ENCODE measurements at places on chromosomes 16 and 17. TPM values are rescaled to one million over a fixed set of nuclear protein-coding genes. Genes with fewer than 3 reads are reported as not detected.

Gene WNK4
- not detected for total RNA-seq

Gene CPHXL2
- total RNA-seq: not detected

GRCh38 chr17:57556320-57556719 is 188.8 kb downstream of the CCDC182 start:
- DNase-seq: no peak

- no peak for DNase-seq
These were observed 12.5 kb upstream of the DPEP1 start for GRCh38 chr16:89600956-89601355.

- DNase-seq: no peak
These were observed 259.7 kb downstream of the SEC14L1 start for GRCh38 chr17:77400445-77400870.

GRCh38 chr17:73952082-73952479 is 251.4 kb upstream of the RPL38 start:
- DNase-seq: no peak

DNA sequence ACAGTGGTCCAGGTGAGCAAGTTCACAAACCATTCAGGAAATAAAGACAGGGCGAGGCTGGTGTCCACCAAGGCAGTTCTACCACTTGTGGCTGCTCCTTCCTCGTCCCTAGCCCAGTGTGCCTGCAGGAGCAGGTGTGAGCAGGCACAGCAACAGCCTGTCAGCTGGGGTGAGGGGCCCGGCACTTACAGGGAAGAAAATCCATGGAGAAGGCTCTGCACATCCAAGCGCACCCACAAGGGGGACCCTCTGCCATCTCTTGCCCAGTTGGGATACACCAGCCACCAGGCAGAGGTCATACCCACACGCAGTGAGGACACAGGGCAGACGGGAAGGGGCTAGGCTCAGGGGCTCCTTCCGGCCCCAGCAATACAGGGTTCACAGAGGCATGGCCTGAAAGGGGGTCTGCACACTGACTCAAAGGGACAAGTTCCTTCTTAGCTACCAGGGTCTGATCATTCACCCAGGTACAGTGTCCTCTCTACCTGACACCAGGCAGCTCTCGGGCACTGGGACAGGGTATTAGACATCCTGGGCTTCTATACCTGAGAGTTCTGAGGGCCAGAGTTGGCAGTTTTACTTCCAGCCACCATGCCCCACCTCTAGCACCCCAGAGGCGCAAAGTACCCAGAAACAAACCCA is 27.0 kb downstream of the CDIP1 start:
- no peak for DNase-seq

Gene MT1F
- total RNA-seq: 3.9 TPM

- no peak for DNase-seq
These were observed 19.2 kb downstream of the CD300LB start for GRCh38 chr17:74512036-74512435.

Gene TPPP3
- 34.9 TPM for total RNA-seq

GRCh38 chr17:5281814-5282641 is at the start of gene RABEP1:
Gene RABEP1, plus strand, starts transcription at chr17:5282284. Its CDS starts 203 bp downstream, at chr17:5282487.
- peak; percentile 69 for DNase-seq

DNA sequence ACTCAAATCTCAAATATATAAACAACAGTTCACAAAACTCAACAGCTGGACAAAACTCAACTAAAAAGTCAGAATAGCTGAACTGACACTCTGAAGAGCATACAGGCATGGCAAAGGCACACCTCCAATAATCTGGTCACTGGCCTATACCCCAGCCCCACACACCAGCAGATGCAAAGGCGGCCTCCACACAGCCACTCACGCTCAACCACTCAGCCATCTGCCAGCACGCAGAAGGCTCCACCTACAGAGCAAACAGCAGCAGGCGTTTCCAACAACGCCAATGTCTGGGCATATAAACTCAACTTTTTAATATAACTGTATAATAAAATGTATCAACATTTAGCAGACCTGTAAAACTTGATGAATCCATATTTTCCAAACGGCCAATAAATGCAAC is 17.2 kb downstream of the USP7 start:
- DNase-seq: no peak

- DNase-seq: no peak
These were observed 43.4 kb upstream of the ICAM2 start for GRCh38 chr17:64063766-64064224.

GRCh38 chr17:63446753-63447470 is 806 bp upstream of the CYB561 start:
- no peak for DNase-seq

Gene DYNLL2
- 28.5 TPM for total RNA-seq

- DNase-seq: no peak
These were observed 232.3 kb downstream of the KATNIP start for GRCh38 chr16:27781981-27782880.

DNA sequence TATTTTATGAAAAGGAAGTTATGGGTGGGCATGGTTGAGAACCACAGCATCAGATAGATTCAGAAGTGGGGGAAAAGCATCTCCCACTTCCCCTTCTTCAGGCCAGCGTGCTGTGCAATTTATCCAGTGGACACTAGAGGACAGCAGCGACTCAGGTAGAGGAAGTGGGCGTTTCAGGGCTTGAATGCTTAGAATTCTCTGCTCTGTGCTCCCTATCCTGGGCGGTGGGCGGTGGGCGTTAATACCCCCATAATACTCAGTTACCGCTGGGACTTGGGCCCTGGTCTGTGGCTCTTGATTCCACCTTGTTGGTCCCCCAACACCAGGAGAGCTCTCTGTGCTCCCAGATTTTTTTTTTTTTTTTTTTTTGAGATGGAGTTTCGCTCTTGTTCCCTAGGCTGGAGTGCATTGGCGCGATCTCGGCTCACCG is 3.7 kb upstream of the LYZL6 start:
- no peak for DNase-seq

DNA sequence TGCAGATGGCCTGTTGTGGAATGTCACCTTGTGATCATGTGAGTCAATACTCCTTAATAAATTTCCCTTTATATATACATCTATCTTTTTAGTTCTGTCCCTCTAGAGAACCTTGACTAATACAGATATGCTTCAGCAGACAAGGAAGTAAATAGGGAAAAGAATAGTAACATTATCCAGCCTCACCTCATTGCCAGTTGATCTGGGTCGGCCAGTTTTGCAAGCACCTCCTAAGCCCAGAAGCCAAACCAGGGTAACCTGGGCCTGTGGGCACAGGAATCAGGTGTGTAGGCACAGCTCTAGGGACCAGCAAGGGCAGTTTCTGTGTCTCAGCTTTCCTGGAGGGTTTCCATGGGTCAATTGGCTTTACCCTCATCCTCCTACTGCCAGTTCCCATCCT is 11.9 kb upstream of the CCL17 start:
- no peak for DNase-seq

- DNase-seq: no peak
These were observed 109.1 kb downstream of the C16orf78 start for GRCh38 chr16:49482690-49483089.

Gene APOBR
- total RNA-seq: 1.1 TPM

Gene NPTX1
- 0.68 TPM for total RNA-seq

- no peak for DNase-seq
These were observed 62.4 kb upstream of the MARCHF10 start for GRCh38 chr17:62870552-62870971.

DNA sequence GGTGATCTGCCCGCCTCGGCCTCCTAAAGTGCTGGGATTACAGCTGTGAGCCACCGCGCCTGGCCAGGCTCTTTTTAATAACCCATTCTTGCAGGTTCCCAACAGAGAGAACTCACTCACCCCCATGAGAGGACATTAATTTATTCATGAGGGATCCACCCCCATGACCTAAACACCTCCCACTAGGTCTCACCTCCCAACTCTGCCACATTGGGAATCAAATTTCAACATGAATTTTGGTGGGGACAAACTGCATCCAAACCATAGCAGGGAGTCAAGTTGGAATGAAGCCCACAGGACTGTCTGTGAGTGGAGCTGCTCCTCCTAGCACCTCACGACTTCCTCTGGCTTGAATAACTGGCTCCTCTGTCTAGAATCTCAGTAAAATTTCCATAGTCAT is 85.5 kb downstream of the WWP2 start:
- DNase-seq: no peak

Gene ATP2C2
- 0.54 TPM for total RNA-seq

Gene TERB1
- total RNA-seq: not detected

GRCh38 chr16:4288148-4288921 is 15.5 kb upstream of the TFAP4 start:
- no peak for DNase-seq

DNA sequence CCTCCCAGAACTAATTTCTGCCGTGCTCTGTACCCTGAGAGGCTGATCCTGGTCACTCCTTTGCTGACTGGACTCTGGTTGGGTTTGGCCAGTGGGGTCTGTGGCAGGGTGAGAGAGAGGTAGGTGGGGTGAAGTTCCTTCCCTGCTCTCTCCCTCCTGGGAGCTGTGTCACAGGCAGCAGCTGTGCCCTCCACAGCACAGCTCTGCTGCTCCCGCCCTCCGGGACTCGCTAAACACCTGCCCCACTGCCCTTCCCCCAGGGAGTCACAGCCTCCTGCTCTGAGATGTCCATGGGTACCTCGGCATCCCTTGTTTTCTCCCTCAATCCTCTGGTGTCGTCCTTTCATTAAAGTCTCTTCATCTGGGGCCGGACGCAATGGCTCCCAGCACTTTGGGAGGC is 66.4 kb downstream of the SRCIN1 start:
- no peak for DNase-seq

DNA sequence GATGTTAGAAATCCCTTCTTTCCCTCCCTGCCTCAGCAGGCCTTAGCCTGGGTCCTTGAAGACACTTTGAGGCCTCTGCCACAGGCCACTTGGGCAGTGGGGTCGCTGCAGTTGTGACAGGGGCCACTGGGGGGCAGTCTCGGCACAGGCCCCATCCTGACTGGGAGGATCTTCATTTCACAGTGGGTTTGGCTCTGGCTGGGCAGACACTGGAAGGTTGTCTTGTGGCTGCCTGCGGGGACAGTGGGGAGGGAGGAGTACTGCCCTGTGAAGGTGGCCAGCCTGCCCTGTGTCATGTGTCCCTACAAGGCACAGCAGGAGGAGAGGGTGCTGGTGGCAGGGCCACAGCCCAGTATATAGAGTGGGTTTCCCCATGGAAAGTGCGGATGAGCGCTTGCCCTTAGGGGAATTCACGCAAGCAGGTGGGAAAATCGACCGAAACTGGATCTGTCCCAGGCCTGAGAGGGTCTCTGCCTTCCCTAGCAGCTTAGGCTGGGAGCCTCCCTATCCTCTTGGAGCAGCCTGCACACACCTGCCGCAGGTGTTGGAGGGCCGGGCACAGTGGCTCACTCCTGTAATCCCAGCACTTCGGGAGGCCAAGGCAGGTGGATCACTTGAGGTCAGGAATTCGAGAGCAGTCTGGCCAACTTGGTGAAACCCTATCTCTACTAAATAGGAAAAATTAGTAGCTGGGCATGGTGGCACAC is 28.8 kb downstream of the GINS2 start:
- DNase-seq: no peak

GRCh38 chr17:44745301-44745700 is 13.5 kb upstream of the ADAM11 start:
- no peak for DNase-seq

DNA sequence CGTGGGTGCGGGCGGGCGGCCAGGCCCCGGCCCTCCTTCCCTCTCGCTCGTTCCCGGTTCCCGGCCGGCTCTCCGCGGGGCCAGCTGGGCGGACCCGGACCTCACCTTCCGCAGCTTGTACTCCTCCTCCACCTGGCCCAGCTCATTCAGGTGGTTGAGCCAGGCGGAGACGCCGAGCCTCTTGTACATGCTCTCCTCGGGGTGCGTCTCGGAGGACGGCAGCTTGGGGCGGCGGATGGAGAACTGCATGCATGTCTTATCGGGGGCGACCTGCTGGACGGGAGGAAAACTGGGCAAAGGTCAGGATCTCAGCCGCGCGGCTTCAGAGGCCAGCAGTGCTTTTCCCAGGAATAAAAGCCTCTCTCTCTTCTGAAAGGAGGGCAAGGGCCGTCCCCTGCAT is 85.4 kb downstream of the TBC1D16 start:
- no peak for DNase-seq

GRCh38 chr17:12624211-12624610 is 41.5 kb upstream of the MYOCD start:
- DNase-seq: no peak

DNA sequence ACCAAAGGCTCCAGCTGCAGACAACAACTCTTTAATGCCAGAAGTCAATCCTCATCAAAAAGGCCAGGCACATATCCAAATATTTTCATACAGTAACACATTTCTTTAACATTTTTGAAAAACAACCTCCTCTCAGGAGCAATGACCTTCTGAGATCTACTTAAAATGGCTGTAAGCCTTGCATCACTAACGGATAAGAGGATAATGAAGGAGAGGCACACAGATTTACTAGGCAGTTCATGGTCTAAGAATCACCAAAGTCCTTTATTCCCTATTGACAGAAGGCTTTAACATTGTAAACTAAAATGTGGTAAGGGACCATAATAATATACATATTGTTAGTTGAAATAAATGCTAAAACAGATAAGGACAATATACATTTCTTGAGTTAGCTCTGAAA is 114.7 kb downstream of the USP32 start:
- no peak for DNase-seq

DNA sequence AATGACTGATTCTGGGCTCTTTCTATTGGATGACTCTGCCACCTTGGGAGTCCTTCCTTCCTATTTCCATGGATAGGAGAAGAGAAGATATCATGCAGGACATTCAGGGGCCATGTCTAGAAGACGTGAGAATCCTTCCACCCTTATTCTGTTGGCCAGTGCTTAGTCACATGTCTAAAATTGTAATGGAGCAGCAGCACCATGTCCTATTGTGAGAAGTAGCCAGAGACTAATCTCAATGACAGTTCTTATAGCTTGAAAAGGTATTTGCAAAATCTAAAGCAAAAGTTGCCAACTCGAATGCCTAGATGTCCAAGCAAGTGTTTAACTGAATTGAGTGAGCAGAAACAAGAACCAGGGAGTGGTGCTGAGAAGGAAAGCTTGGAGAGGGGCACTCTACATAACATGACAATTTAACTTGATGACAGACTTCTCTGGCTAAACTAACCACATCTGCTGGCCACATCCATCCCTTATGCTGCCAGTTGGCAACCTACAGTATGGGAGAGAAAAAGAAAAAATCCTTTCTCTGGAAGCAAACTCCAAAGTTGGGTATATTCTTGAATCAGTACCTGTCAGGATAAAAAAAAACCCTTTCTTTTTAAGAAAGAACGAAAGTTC is 225.7 kb downstream of the CDH13 start:
- no peak for DNase-seq

- no peak for DNase-seq
These were observed 21.8 kb downstream of the NARF start for GRCh38 chr17:82480318-82480717.

Gene TMC7
- total RNA-seq: 0.81 TPM

Gene PMFBP1
- total RNA-seq: 1.4 TPM
